Daoy (cell line): ENCODE measurements at places on chromosomes 1 and 21. TPM values are rescaled to one million over a fixed set of nuclear protein-coding genes. Genes with fewer than 3 reads are reported as not detected.

GRCh38 chr1:209756615-209757445 lies 977 bp downstream of the TRAF3IP3 start:
- DNase-seq: no peak

- DNase-seq: no peak
Observed at GRCh38 chr1:16289959-16290358, 53.0 kb upstream of the CPLANE2 start.

GRCh38 chr1:51512606-51513005 lies 6.5 kb downstream of the EPS15 start:
- DNase-seq: no peak

- no peak for DNase-seq
Observed at GRCh38 chr1:221274373-221274772, 395.1 kb downstream of the HLX start.

GRCh38 chr1:149995927-149996326 lies 14.6 kb downstream of the OTUD7B start:
- peak; percentile 17 for DNase-seq

DNA sequence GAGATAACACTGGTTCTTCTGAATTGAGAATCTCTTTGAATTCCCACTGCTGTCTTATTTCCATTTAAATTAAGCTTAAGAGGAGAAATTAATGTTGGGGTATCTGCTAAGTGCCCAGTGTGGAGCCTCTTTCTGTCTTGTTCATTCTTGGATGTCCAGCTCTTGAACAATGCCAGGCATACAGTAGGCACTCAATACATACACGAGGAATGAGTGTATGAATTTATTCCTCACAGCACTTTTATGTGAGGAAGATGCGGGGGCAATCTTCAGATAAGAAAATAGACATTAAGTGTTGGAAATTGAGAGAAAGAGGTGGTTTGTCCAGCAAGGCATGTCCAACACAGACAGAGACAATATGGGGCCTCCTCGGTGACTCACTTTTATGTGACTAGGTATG lies 11.8 kb upstream of the ATF3 start:
- no peak for DNase-seq

GRCh38 chr1:72100771-72101170 lies 181.6 kb downstream of the NEGR1 start:
- DNase-seq: no peak

The ARHGAP30 gene
- total RNA-seq: 0.11 TPM in 1 of 2 replicates, not detected in the other

The SLC30A1 gene
- total RNA-seq: 11.3 and 18.2 TPM in 2 replicates

The PLPPR5 gene
- total RNA-seq: 0.03 TPM in 1 of 2 replicates, not detected in the other

The PDC gene
- not detected in 2 replicates for total RNA-seq

The E2F2 gene
- 9.9 and 37.1 TPM in 2 replicates for total RNA-seq

The GBP6 gene
- total RNA-seq: 0.11 TPM in 1 of 2 replicates, not detected in the other
